Lower lobe of right lung (tissue), 2 donors: ENCODE measurements at places on chromosomes 7 and 10. TPM values are rescaled to one million over a fixed set of nuclear protein-coding genes. Genes with fewer than 3 reads are reported as not detected.

CPA2 gene
- total RNA-seq: not detected

ACSM6 gene
- not detected for total RNA-seq

ARHGAP22 gene
- 9.6 TPM for total RNA-seq

ITIH5 gene
- 14.8 TPM for total RNA-seq

SPDYE6 gene
- not detected for total RNA-seq

HOXA5 gene
- 16.0 TPM for total RNA-seq

ACBD7 gene
- not detected for total RNA-seq

ANKRD61 gene
- not detected for total RNA-seq

CHST15 gene
- 36.5 TPM for total RNA-seq

GPR158 gene
- total RNA-seq: 0.12 TPM

- no peak for DNase-seq
- H3K36me3 ChIP-seq: peaks cover 91% of the 10 kb centered on the region
- no peak overlapping the region for H3K27ac ChIP-seq
- H3K4me3 ChIP-seq: no peak overlapping the region
These were observed 34.0 kb downstream of the ZDHHC6 start for GRCh38 chr10:112412696-112413095.

- no peaks in the 10 kb centered on the region for H3K27me3 ChIP-seq
- no peaks in the 10 kb centered on the region for H3K36me3 ChIP-seq
- no peak overlapping the region for H3K4me3 ChIP-seq
- H3K4me1 ChIP-seq: peaks cover 13% of the 10 kb centered on the region
These were observed 159.8 kb downstream of the WNT2 start for GRCh38 chr7:117163101-117163500.

GRCh38 chr7:64666663-64667050 is 724 bp downstream of the ZNF107 start:
- H3K27ac ChIP-seq: peak overlapping the region; percentile 69
- peak overlapping the region; percentile 70 for H3K4me3 ChIP-seq
- H3K27me3 ChIP-seq: no peaks in the 10 kb centered on the region
- no peak for DNase-seq
- peaks cover 12% of the 10 kb centered on the region for H3K4me1 ChIP-seq
- H3K36me3 ChIP-seq: peaks cover 9% of the 10 kb centered on the region

GRCh38 chr7:111802194-111802772 is 240.0 kb upstream of the IMMP2L start:
- peaks cover 11% of the 10 kb centered on the region for H3K36me3 ChIP-seq
- H3K27me3 ChIP-seq: no peaks in the 10 kb centered on the region
- DNase-seq: no peak
- H3K4me3 ChIP-seq: no peak overlapping the region
- H3K27ac ChIP-seq: no peak overlapping the region
- H3K4me1 ChIP-seq: no peaks in the 10 kb centered on the region

DNA sequence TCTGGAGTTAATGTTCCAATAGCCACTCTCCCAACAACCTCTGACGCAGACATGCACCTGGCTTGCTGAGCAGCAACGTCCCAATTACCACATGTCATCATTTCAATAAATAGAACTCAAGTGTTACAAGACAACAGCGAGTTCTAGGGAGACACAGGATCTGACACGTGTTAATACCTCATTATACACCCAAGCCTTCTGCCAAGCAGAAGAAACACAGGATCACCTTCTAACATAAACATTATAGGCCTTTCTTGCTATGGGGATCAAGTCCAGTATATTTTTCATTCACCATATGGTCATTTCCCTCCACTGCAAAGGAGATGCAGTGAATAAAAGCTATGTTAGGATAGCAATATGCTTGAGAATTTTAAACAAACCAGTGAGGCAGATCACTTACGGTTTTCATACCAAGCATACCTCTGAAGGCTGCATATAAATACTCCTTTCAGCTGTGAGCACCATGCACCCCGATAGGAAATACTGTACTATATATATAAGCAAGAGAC is 74.2 kb downstream of the JAZF1 start:
- no peak overlapping the region for H3K27ac ChIP-seq
- no peak for DNase-seq
- no peaks in the 10 kb centered on the region for H3K27me3 ChIP-seq

DNA sequence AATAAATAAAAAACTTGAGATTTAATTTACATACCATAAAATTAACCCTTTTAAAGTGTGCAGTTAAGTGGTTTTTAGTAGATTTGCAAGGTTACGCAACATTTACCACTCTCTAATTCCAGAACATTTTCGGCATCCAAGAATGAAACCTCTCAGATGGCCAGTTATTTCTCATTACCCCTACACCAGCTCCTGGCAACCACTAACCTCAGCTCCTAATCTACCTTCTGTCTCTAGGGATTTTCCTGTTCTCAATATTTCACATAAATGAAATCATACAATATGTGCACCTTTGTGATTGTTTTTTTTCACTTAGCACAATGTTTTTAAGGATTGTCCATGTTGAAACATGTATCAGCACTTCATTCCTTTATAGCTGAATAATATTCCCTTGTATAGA is 45.1 kb downstream of the INPP5F start:
- H3K27me3 ChIP-seq: no peaks in the 10 kb centered on the region
- no peak overlapping the region for H3K4me3 ChIP-seq
- H3K4me1 ChIP-seq: peaks cover 15% of the 10 kb centered on the region
- no peaks in the 10 kb centered on the region for H3K36me3 ChIP-seq
- no peak overlapping the region for H3K27ac ChIP-seq

GRCh38 chr7:37964196-37964595 is 43.8 kb downstream of the EPDR1 start:
- H3K27me3 ChIP-seq: no peaks in the 10 kb centered on the region
- no peak overlapping the region for H3K27ac ChIP-seq
- H3K4me1 ChIP-seq: no peaks in the 10 kb centered on the region
- no peak for DNase-seq
- H3K36me3 ChIP-seq: no peaks in the 10 kb centered on the region
- no peak overlapping the region for H3K4me3 ChIP-seq

- no peak overlapping the region for H3K4me3 ChIP-seq
- no peak overlapping the region for H3K27ac ChIP-seq
These were observed 273.4 kb downstream of the MAD1L1 start for GRCh38 chr7:1959305-1959704.

DNA sequence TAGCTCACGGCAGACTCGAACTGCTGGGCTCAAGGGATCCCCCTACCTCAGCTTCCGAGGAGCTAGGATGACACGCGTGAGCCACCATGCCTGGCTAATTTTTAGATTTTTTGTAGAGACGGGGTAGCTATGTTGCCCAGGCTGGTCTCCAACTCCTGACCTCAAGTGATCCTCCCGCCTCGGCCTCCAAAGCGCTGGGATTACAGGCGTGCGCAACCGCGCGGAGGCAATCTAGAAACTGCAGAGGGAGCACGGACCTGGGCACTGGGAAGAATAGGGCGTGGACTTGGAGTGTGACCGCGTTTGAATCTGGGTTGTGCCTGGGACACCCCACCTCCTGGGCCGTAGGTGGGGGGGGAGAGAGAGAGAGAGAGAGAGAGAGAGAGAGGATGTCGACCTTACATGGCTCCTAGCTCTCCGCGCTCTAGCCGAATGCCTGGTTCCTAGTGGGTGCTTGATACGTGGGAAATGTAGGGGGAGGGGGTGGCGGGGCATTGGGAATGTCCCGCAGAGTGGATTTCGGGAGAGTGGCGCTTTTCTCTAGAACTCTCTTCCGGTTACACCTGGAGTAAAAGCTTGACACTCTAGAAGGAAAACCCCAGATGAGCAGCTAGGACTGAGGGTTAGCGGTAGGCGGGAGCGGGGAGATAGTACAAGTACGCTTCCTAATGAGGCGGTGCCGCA is 1.2 kb upstream of the MAP3K8 start:
- peaks cover 10% of the 10 kb centered on the region for H3K36me3 ChIP-seq
- peak overlapping the region; percentile 76 for H3K4me3 ChIP-seq
- no peaks in the 10 kb centered on the region for H3K27me3 ChIP-seq
- peaks cover 50% of the 10 kb centered on the region for H3K4me1 ChIP-seq

DNA sequence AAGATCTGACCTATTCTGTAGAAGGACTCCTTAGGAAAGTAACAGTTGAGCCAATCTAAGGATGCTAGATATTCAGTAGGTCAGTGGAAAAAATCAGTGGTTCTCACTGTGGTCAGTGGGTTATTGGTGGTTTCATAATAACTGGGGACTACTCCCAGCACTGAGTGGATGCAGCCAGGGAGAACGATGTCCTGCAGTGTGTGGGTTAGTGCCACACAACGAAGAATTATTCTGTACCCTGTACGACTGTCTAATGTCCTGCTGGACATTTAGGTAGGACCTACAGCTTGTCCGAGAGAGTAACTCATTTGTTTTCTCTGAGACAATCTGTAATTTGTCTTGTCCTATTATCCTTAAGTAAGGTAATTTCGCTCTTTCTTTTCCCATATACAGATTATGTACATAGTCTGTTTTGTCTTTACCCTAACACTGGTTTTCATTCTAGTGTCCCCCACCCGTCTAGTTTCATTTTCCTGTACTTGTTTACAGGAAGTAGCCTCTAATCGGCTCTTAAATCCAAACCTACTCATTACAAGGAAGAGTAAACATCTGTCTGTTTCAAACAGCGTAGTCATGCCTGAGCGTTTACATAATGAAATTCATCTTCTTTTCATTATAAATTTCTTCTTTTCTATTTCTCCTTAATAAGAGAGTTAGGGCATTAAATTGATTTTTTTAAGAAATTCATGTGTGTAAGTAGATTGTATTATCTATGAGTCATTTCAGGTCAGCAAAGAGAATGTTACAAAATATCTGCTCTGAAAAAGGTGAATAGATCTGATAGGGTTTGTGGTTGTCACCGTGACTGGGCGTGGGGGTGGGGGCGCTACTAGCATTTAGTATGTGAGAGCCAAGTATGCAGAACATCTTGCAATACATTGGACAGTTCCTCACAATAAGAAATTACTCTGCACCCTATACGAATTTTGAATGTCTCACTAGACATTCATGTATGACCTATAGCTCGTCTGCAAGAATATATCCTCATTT is 8.3 kb upstream of the ZC3HAV1L start:
- H3K4me1 ChIP-seq: peaks cover 13% of the 10 kb centered on the region
- no peak overlapping the region for H3K4me3 ChIP-seq
- H3K27ac ChIP-seq: peak overlapping the region; percentile 25
- no peaks in the 10 kb centered on the region for H3K27me3 ChIP-seq

- no peaks in the 10 kb centered on the region for H3K36me3 ChIP-seq
- no peaks in the 10 kb centered on the region for H3K4me1 ChIP-seq
- H3K4me3 ChIP-seq: no peak overlapping the region
- no peak overlapping the region for H3K27ac ChIP-seq
- H3K27me3 ChIP-seq: peaks cover 52% of the 10 kb centered on the region
These were observed 66.3 kb downstream of the INSIG1 start for GRCh38 chr7:155363852-155364600.

GRCh38 chr10:420154-421121 is 269.0 kb downstream of the DIP2C start:
- peaks cover 25% of the 10 kb centered on the region for H3K36me3 ChIP-seq
- no peak for DNase-seq
- no peak overlapping the region for H3K4me3 ChIP-seq
- H3K4me1 ChIP-seq: no peaks in the 10 kb centered on the region
- no peaks in the 10 kb centered on the region for H3K27me3 ChIP-seq
- no peak overlapping the region for H3K27ac ChIP-seq

DNA sequence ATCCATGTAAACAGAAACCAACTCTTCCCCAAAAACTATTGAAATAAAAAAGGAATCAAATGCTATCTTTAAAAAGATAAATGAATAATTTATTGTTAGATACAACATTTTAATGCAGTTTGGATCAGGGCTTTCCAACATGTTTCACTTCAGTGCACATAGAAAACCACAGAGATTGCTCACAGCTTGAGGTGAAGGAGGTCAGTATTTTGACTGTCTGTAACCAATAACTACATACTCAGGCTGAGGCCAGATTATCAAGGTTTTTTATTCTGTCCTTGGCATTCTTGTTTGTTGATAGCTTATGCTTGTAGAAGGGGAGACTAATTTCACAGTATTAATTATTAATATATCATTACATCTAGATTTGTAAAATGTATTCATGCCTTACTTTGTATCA is 195.5 kb downstream of the PRKG1 start:
- no peak for DNase-seq
- H3K4me3 ChIP-seq: no peak overlapping the region
- H3K4me1 ChIP-seq: peaks cover 6% of the 10 kb centered on the region
- H3K27me3 ChIP-seq: no peaks in the 10 kb centered on the region
- no peaks in the 10 kb centered on the region for H3K36me3 ChIP-seq

GRCh38 chr7:6007386-6007785 is 1.5 kb downstream of the PMS2 start:
- no peak for DNase-seq
- H3K4me1 ChIP-seq: peaks cover 37% of the 10 kb centered on the region
- no peak overlapping the region for H3K27ac ChIP-seq

GRCh38 chr10:117626228-117626627 is 83.7 kb downstream of the EMX2 start:
- no peak overlapping the region for H3K27ac ChIP-seq
- no peaks in the 10 kb centered on the region for H3K4me1 ChIP-seq
- H3K27me3 ChIP-seq: peaks cover 3% of the 10 kb centered on the region
- no peaks in the 10 kb centered on the region for H3K36me3 ChIP-seq
- no peak overlapping the region for H3K4me3 ChIP-seq
- no peak for DNase-seq

DNA sequence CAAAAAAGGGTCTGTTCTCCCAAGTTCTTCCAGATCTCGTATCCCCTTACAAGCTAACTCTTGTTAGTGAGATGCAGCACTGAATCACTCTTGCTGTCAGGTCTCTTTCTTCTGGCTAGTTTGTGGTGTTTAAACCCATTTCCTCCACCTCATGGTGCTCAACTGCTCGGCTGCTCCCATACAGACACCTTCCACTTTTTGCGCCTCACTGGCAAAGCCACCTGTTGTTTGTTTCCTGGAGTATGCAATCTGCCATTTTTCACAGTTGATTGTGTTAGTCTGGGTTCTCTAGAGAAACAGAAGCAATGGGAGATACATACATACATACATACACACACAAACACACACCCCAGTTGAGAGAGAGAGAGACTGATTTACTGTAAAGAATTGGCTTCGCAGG is 124.4 kb upstream of the SP8 start:
- H3K27me3 ChIP-seq: no peaks in the 10 kb centered on the region
- H3K4me1 ChIP-seq: no peaks in the 10 kb centered on the region
- DNase-seq: no peak
- no peaks in the 10 kb centered on the region for H3K36me3 ChIP-seq

DNA sequence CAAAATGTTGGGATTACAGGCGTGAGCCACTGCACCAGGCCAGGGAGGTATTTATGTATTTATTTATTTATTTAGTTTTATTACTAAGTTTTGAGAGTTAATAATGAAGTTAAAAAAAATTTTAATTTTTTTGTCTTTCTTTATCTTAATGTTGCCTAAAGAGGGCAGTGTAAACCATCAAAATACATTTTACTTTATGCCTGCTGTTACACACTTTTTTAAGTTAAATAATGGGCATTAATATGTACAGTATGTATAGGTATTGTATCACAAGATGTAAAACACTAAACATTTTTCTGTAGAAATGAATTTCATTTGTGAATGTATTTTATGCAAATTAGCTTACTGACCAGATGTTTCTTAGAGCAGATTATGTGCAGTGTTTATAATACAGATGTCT is 129.4 kb downstream of the AASS start:
- no peaks in the 10 kb centered on the region for H3K4me1 ChIP-seq
- no peak overlapping the region for H3K4me3 ChIP-seq
- H3K36me3 ChIP-seq: no peaks in the 10 kb centered on the region

GRCh38 chr7:33750177-33750576 is 155.2 kb upstream of the BMPER start:
- H3K4me1 ChIP-seq: no peaks in the 10 kb centered on the region
- H3K27ac ChIP-seq: no peak overlapping the region
- DNase-seq: no peak
- H3K4me3 ChIP-seq: no peak overlapping the region
- H3K27me3 ChIP-seq: no peaks in the 10 kb centered on the region

- no peaks in the 10 kb centered on the region for H3K36me3 ChIP-seq
- no peak overlapping the region for H3K4me3 ChIP-seq
- no peaks in the 10 kb centered on the region for H3K4me1 ChIP-seq
- H3K27me3 ChIP-seq: no peaks in the 10 kb centered on the region
- H3K27ac ChIP-seq: no peak overlapping the region
- DNase-seq: no peak
These were observed 5.1 kb downstream of the PTTG1IP2 start for GRCh38 chr7:90474284-90475210.
